Stimulated activated CD4-positive, alpha-beta T cell treated with anti-CD3 and anti-CD28 coated beads, Interleukin-1b, Interleukin-23, amount 100 ng/mL, for 1 hour (primary cell): ENCODE measurements at places on chromosomes 12 and 14.

DNA sequence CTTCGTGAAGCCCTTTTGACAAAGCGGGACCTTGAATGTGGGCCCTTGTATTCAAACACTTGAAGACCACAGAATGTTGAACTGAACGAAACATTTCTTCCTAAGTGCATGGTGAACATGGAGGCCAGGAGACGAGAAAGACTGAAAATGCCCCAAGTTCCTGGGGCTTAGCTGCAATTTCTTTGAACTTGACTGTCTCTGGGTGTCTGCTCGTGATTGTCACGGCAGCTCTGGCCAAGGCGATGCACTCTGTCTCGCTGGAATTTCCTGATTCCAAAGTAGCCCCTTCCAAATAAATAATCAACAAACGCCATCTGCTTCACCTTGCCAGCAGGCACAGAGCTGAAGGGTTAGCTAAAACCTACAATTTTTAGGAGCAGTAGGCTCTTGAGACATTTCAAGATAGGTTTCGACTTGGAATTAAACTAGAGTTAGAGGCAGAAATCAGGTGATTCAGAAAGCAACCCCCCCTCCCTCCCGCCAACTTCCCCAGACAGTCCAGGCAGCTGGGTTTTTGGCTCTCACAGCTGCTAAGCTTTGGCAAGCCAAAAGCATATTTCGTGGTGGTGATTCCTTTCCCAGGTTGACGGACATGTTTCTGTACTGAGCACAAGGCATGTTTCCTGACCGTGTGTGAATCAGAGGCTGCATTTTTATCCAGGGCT lies 13.5 kb upstream of the IRF2BPL start:
- DNase-seq = no peak

DNA sequence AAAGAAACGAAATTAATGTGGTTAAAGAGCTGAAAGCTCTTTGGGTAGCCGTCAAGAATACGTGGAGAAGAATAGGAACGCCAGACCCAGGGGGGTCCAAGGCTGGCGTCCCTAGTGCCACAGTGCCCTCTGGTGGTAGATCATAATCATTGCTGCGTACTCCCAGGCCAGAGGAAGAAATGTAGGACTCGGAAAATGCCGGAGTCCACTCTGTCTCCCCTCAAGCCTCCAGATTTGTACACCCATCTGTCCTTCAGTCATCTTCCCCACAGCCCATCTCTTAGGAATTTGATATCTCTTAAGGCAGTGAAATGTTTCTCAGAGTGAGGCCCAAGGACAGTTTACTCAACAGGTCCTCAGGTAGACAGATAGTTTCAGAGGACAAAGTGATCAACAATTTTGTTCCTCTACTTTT lies 25.4 kb upstream of the PLEKHG6 start:
- DNase-seq = peak; percentile 19

GRCh38 chr14:68320495-68320894 lies 472.4 kb downstream of the ZFP36L1 start:
- DNase-seq = no peak

- no peak for DNase-seq
Measured at GRCh38 chr12:6450091-6450868, 1.6 kb upstream of the TAPBPL start.

- no peak for DNase-seq
Measured at GRCh38 chr14:103870144-103870876, 22.9 kb upstream of the PPP1R13B start.

DNA sequence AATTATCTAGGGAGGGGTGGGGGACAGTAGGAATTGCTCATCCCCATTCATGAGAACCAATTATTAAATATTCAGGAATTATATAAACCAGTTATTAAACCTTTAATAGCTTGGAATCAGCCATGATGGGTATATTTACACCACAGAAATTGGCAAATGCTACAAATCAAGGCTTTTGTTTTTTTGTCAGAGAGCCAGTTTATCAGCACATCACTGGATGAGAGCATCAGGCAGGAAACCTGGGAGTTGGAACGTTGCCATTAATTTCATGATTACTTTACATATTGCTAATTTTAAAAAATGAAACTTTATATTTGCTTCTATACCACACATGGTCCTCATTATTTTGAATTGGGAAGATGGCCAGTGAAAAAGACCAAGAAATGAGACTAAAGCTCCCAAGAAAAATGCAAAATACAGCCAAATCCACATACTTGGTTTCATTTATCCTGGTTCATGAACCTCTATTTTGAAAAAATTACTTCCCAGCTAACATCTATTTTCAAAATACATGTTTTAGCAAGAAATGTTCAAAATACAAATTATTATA lies 48.4 kb downstream of the ATL1 start:
- no peak for DNase-seq
